Right ventricle myocardium inferior (tissue), 1 donor: ENCODE measurements at places on chromosomes 7 and 10. TPM values are rescaled to one million over a fixed set of nuclear protein-coding genes. Genes with fewer than 3 reads are reported as not detected.

DNA sequence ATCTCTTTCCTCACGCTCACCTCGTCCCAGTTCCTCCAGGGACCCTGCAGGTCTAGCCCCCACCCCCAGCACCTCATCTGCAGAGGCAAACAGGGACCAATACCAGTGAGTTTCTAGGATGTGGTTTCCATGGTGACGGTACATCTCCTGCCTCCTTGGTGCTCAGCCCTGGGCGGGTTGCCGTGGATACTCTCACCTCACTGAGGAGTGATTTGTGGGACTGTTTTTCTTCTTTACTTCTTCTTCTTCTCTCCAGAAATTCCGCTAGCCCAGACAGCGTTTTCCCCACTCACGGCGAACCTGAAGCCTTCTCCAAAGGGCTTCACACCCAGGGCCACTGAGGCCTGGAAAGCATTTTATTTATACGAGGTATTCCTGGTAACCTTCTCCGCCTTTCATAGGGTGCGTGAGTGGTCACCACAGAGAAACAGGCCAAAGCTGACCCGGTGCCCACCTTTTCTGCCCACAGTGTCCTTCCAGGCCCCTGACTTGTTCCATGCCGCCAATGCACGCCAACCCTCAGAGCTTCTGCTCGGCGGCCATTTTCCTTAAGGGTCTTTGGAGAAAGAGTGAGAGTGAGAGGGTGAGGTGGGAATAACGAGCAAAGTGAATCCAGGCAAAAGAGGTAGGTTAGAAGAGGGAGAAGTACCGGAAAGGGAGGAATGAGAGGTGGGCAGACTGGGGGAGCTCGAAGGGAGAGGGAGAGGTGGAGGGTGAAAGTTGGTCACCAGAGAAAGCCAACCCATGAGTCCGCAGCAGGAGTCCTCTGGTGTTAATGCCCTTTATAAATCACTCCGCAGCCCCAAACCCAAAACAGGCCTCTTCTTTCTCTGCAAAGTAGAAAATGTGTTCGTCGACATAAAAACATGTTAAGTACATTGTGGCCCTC is 15.5 kb downstream of the FAM241B start:
- no peak for DNase-seq

- peak; percentile 41 for DNase-seq
Measured at GRCh38 chr10:80530251-80530650, 7.5 kb upstream of the SH2D4B start.

GRCh38 chr10:98039690-98040381 is 9.4 kb upstream of the CRTAC1 start:
- DNase-seq = no peak

- no peak for DNase-seq
Measured at GRCh38 chr7:47724335-47724982, 142.5 kb upstream of the TNS3 start.

DNA sequence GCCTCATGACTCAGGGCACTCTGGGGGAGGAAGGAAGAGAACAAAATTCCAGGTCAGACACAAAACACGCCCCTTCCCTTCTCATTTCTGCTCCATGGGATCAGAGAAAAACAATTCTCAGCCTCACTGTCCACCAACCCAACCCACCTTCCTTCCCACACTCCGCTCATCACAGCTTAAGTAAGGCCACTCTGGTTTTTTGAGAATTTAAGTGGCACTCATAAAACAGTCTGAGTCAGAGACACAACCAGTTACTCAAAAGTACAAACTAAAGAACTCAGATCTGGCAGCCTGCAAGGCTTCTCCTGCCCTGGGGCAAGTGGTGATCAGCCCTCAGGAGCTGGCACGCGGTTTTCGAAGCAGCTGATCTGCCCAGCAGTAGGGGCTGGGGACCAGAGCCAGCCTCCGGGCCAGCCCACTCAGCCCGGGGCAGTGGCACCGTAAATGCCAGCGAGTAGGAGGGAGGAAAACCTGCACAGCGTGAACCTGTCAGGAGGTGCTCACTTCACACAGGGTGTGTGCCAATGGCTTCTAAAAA is 39.1 kb upstream of the ABLIM1 start:
- DNase-seq = peak; percentile 84

GRCh38 chr10:129642427-129642826 is 175.4 kb downstream of the MGMT start:
- no peak for DNase-seq

DNA sequence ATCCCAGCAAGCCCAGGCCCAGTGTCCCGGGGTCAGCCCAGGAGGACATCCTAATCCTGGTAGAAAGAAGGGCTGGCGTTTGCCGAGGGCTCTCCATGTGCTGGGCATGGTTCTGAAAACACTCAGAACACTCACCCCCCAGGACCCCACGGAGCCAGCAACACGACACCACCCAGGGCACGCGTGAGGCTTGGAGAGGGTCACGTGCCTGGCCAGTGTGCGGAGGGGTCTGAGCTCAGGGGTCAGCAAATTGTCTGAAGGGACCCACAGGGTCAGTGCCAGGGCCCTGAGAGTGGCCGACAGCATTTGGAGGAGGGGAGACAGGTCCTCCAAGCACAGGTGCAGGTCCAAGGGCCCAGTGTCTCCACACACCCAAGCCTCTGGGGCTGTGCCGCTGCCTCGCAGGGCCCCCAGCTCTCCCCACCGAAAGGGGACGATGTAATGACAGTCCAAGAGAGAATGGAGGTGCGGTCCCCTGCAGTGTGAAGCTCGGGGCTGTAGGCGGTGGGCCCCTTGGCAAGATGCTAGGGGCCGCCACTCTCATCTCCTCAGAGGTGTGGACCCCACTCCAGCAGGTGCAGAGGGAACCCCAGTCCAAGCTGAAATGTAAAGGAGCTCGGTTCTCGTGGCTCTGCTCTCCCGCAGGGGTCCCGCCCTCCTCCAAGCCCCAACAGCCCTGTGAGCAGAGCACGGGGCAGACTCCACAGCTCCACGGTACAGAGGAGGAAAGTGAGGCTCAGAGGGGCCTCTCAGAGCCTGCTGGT is 7.8 kb downstream of the FOXL3 start:
- DNase-seq = peak; percentile 27

DNA sequence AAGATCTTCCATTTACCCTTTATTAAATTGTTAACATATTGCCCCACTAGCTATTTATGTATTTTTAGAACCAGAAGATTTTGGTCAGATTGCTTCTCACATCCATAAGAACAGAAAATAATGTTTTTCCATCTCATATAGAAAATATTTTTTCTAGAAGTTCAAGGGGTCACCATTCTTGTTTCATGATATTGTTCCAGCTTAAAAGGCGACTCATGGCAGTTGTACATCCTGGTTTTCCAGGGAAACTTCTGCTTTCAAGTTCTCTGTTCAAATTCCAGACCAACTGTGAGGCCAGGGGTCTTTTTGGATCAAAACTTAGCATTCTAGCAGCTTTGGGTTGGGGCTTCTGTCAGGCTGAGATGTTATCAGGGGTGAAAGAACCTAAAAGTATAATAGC is 84.4 kb downstream of the LRRC4 start:
- no peak for DNase-seq

RNF32 gene
- total RNA-seq = 0.30 TPM

- DNase-seq = peak; percentile 99
Measured at GRCh38 chr10:79084012-79084971, 15.5 kb downstream of the ZMIZ1 start.

DNA sequence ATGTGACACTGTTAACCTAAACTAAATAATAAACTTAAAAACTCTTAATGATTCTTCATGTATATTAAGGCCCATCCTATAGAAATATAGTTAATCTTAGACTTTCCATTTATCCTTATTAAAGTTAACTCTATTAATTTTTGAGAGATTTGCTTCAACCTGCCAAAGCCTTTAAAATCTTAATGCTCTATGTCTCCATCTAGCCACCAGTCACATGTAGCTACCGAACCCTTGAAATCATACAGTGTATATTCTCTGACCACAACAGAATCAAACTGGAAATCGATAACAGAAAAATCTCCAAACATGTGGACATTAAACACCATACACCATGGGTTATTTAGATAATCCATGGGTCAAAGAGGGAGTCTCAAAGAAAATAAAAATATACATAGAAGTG is 51.9 kb downstream of the ASZ1 start:
- DNase-seq = no peak

- peak; percentile 69 for DNase-seq
Measured at GRCh38 chr10:46547541-46548497, 8.6 kb downstream of the GPRIN2 start.

- DNase-seq = peak; percentile 86
Measured at GRCh38 chr7:77696643-77697534, 630 bp downstream of the RSBN1L start.

GRCh38 chr7:100604028-100604975 is 2.1 kb downstream of the PCOLCE start:
- DNase-seq = peak; percentile 90

- no peak for DNase-seq
Measured at GRCh38 chr10:26251925-26252324, 35.4 kb downstream of the GAD2 start.

GRCh38 chr7:36079446-36080025 is 73.5 kb upstream of the EEPD1 start:
- DNase-seq = no peak

DNA sequence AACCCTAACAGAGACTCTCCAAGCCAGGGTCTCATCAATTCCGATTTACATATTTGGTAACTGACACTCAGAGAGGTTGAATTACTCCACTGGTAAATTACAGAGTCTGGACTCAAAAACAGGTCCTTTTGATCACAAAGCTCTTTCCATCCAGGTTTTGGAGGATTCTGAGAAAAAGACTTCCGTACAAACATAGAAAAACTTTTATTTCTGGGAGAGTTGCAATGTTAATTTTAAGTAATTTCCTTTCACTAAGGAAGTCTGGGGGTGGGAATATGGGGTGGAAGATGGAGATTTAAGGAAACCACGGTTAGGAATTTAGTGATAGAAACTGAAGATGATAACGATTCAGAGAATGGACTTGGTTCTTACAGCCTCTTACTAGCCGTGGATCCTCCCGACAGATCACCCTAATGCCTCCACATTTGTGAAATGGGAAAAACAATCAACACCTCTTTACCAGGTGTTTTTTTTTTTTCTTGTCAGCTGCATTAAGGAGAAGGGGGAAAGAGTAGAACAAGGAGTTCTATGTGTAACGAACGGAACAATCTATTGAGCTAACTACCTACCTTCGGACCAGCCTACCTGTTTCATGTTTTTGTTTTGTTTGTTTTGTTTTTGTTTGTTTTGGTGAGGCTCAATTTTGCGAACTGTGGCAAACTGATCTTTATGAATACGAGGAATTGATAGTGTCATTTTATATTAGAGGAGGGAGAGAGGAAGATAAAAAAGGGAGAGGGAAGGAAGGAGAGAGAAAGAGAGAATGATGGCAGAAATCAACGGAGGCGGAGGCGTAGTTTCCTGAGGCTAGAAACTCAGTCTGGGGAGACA is 1.7 kb upstream of the RBM20 start:
- DNase-seq = no peak

CDC14C gene
- not detected for total RNA-seq

NCF1 gene
- total RNA-seq = 4.2 TPM

- DNase-seq = no peak
Measured at GRCh38 chr10:6729071-6729774, 149.1 kb upstream of the PRKCQ start.

HDAC9 gene
- 25.3 TPM for total RNA-seq

- no peak for DNase-seq
Measured at GRCh38 chr10:100182281-100182680, 3.5 kb downstream of the ERLIN1 start.

DNA sequence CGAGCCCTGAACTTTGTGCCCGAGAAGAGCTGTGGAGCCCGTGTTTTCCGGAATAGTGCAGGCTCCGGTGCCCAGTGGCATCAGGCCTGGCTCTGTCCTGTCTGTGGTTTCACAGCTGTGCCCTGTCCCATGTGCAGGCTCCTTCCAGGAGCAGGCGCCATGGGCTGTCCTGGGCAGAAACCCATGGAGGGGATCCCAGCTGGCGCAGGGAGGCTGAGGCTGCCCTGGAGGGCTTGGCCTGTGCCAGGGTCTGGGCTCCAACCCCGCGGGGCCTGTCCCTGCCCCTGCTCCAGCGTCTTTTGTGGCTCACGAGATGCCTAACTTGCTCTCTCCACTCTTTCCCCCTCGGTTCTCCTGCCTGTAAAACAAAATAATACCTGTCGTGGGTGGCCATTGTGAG is 23.3 kb upstream of the CRHR2 start:
- no peak for DNase-seq

DNA sequence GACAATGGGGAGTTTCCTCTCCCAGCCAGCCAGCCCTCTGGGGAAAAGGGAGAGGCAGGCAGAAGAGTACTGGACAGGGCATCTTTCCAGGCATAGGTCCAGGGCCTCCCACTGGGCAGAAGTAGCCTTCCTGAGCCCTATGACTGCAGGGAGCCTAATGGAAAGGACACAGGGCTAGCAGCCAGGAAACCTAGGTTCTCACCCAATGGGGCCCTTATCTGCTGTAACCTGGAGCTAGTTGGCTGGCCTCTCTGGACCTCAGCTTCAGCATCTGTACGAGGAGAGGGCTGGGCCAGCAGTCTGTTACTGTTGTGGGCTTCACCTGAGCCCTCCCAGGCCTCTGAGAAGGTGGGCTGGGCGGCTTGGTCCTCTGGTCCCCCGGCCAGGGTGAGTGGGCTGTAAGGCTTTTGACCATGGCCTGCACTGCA is 22.4 kb downstream of the LDB3 start:
- no peak for DNase-seq

DNA sequence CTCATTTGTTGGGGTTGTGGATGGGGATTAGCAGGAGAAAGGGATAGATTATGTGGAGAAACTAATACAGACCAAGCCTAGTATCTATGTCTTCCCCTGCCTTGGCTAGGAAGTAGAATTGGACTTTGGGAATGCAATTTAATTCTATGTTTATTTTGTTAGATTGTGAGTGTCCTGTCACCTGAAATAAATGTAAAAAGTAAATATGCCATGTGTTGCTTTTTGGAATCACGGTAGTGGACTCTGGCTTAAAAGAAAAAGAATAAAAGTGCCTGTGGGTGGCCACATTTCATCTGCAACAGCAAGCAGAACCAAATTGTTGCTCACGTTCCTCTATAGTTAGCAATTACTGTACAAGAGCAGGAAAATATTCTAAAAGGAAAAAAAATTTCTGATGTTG is 42.3 kb downstream of the TET1 start:
- DNase-seq = no peak

- no peak for DNase-seq
Measured at GRCh38 chr10:7045891-7046599, 364.8 kb downstream of the SFMBT2 start.

LDB3 gene
- 1,478 TPM for total RNA-seq

- no peak for DNase-seq
Measured at GRCh38 chr7:53398566-53398965, 363.1 kb downstream of the POM121L12 start.

DNA sequence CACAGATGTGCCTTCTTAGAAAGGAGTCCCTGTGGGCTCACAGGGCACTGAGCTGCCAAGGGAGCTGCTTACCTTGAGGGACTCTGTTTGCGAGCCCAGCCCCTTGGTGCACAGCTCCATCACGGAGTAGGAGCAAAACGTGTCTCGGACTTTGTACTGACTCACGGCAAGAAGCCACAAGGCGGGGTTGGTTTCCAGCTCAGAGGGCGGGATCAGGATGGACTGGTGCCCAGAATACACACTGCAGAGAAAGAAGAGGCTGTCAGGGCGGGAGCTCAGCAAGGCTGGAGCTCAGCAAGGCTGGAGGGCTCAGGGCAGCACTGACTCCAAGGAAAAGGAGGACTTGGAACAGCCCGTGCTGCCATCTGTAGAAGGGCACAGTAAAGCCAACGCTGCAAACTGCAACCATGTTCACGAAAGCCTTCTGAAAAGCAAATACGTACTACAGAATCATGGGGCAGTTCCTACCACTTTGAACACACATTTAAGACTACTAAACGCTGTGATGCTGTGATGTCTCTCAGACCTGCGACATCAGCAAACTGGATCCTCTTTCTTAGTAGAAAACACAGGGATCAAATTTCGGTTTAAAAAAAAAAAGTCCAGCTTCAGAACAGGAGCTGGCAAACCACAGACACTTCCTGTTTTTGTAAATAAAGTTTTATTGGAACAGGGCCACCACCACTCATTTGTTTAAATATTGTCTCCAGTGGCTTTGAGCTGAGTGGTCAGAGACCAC is 194.3 kb downstream of the ZMYND11 start:
- DNase-seq = peak; percentile 84
